ENCODE measurements at places on chromosomes 3 and 15. TPM values are rescaled to one million over a fixed set of nuclear protein-coding genes. Genes with fewer than 3 reads are reported as not detected.

The EFHB gene
- not detected for total RNA-seq

The EEF1AKMT4 gene
- total RNA-seq, result 27.3 TPM

The UROC1 gene
- total RNA-seq, result not detected

The CIAO2A gene
- total RNA-seq, result 92.4 TPM

The GOLGA8R gene
- 0.07 TPM for total RNA-seq

The SNRPN gene
- 131 TPM for total RNA-seq

The ATP13A5 gene
- total RNA-seq, result not detected

The ABHD17C gene
- total RNA-seq, result 10.3 TPM

The USP50 gene
- not detected for total RNA-seq

GRCh38 chr15:36707884-36708435, 128.5 kb downstream of the CDIN1 start:
- DNase-seq, result no peak

GRCh38 chr3:192188218-192188835, 539.0 kb downstream of the FGF12 start:
- DNase-seq, result peak; percentile 71

DNA sequence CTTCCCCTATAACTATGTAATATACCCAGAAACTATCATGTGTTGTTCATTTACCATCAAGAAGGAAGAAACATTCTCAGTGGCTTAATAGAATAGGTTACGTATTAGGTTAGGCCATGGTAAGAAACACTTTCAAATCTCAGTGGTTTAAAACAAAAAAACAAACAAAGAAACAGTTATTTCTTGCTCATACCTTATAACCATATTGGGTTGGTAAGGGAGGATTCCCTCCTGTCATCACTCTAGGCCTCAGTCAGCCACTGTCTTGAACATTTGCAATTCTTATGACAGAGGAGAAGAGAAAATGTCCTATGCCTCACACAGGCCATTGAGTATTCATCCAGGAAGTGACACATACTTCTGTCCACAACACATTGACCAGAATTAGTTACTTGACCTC, 727.7 kb upstream of the NECTIN3 start:
- peak; percentile 45 for DNase-seq

DNA sequence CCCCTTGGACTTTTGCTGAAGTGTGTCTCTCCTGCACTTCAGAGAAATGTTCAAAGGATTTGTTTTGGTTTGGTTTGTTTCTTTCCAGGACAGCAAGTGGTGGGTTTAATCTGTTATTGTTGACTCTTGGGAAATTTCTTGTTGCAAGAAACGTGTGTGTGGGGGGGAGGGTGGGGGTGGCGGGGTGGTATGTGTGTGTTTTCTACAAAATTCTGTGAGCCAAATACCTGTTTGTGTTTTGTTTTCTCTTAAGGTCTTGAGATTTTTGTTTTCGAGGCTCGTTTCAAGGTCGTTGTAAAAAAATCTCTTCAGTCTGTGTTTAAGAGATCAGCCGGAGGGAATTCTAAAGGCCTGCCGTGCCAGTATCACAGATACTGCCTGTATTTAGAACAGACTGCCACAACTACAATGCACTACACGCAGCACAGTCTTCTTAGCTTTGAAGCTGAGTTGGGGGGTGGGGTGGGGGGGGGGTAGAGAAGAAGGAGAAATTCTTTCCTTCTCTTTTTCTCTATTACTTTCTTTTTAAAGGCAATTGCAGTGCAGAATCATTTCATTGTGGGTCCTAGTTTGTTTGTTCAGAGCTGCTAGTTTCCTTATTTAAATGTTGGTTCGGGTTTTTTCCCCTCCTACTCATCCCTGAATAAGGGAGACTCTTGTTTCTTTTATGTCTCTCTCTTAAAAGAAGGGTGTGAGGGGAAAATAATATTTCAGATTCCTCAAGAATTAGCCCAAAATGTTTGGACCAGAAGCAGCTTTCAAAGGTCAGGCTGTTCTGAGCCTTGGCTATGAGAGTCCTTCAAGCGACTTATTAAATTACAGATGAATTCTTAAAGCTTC, 1.4 kb upstream of the BCL6 start:
- DNase-seq, result peak; percentile 21

GRCh38 chr15:98727115-98728040, 79.0 kb downstream of the IGF1R start:
- DNase-seq, result peak; percentile 95

DNA sequence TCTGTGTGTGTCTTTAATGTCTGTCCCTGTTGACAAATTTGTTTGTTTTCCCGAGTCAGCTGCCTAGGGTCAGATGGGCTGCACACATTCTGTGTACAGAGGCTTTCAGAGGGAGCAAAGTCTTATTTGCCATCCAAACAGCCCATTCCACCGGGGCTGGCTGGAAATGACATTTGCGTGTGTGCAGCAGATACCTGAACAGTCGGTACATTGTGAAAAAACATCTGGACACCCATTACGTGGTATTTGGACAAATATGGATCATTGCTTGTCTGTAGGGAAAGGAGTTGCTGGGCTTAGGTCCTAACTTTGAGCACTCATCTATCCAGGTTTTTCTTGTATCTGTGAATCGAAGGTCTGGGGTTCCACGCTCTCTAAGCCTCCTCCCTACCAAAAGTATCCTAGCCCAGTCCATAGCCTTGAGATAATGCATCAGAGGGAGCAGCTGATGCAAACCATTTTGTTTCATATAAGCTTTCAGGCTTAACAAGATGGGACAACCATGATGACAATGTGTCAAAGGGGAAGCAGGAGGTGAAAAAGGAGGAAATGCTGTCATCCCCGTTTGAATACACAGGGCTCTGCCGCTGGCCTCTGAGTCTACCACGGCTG, 22.2 kb upstream of the CMTM8 start:
- DNase-seq, result no peak

DNA sequence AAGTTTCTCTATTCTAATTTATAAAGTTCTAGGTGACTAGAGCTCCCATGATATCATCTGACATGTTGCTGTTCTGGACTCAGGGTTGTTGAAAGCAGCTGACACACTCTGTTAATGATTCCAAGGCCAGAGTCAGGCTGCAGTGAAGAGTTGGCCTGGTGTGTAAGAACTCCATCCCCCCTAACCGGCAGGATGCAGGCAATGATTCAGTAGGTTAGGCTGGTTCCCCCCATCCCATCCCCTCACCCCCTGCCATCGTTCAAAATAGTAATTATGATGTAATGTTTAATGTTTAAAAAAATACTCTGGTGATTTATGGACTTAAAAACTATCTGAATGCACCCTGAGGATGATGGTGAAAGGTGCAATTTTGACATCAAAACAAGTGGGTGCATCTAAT, 4.6 kb upstream of the TRIM71 start:
- no peak for DNase-seq

DNA sequence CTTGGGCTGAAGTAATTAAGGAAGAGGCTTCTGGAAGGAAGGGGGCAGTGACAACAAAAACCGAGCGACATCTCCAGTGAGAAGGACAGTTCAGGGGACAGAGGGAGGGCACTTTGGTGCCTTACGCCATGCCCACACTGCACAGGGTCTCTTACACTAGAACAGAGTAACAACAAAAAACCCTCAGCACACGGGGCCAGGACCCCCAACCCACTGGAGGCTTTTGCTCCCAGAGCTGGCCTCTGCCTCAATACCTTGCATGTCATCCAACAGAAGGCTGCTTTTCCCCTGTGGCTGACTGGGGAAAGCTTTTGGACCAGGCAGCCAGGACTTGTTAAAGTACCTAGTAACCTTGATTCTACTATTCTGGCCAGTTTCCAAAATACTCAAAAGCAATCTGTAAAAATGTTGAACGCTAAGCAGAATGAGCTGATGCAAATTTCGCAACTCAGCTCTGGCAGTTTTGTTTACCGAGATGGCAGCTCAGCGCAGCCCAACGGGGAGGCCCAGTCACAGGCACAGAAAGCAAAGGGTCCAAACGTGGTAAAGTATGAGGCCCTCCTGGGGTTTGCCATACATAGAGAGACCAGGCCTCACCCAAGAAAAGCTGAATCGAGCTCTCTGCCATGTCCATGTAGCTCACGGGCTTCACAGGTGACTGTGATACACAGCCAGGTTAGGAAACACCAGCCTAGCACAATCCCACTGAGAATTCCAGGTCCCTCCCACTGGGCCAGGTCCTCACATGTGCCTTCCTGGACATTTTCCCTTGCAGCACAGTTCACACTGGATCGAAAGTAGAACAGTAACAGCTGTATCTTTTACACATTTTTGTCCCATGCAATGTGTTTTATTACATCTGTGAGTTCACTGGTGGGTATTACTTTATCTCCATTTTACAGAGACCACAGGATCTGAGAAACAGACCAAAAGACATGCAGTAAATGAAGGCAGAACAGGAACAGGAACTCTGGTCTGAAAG, 6.0 kb downstream of the CHCHD4 start:
- DNase-seq, result peak; percentile 37

GRCh38 chr15:78302579-78303312, 3.3 kb upstream of the SKIC8 start:
- peak; percentile 67 for DNase-seq

- no peak for DNase-seq
Observed at GRCh38 chr3:117016378-117016777, 306.8 kb downstream of the TUSC7 start.

DNA sequence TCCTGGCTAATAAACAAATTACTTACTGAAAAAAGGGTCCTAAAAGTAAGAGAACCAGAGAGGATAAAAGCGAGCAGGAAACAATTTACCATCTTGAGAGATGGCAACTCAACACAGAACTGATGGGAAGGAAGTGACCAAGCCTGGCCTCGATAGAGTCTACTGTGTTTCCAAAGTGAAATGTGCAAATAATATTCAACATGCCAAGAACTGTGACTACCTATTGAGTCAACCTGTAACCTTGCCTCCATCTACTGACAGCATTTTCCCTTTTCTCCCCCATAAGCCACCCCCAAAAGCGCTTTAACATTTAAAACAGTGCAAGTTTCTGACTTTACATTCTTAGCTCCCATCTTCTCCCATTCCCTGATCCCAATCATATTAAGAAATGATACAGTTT, 75.4 kb upstream of the PSMD6 start:
- DNase-seq, result peak; percentile 53

GRCh38 chr3:172107403-172107802, 68.0 kb downstream of the FNDC3B start:
- no peak for DNase-seq

GRCh38 chr15:47475336-47475735, 242.0 kb upstream of the SEMA6D start:
- DNase-seq, result no peak

GRCh38 chr3:111739311-111739911, 119.7 kb upstream of the PHLDB2 start:
- peak; percentile 96 for DNase-seq

All from PC-3 (cell line).